ENCODE measurements at places on chromosomes 3 and 15.

DNA sequence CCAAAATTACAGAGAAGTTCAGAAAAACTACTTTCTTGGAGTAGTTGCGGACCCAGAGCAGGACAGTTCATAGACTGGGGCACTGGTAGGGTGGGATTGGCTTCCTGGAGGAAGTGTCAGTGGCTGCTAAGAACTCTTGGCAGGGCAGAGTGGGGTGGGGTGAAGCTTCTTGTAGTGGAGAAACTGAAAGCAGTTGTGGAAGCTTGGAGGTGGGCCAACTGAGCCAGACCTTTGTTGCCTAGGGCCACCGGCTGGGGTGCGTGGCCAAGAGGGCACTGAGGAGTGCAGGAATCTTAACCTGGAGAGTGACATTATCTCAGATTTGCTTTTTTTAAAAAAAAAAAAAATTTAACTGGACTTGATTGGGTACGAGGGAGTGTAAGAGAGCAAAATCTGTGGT lies 3.1 kb downstream of the KAT2B start:
- peak; percentile 44 for DNase-seq

DNA sequence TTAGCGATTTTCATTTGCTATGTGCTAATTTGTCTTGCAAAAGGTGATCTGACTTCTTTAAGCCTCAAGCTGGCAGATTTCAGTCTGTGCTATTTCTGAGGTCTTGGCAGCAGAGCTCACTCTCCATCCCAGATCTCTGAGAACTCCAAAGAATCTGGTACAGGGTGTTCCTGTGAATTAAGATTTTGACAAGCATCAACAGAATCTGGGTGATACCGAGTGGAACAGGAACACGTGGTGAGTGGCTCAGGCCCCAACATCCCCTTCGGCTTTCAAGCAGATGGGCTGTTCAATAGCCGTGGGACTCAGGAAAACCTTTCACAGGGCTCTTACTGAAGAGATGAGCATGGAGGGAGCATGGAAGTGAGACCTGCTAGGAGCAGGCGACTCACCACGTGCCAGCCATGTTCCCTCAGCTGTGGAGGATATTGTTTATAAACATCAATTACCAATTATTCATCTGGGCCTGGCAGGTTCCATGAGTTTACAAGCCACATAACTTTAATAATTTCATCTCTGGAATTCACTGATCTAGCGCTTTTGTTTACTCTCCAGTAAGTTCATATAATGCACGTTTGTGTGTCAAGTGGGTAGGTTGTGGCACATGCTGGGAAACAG lies 103.4 kb upstream of the SELENOK start:
- DNase-seq: no peak

GRCh38 chr3:191220908-191221307 lies 21.9 kb downstream of the OSTN start:
- DNase-seq: peak; percentile 13

DNA sequence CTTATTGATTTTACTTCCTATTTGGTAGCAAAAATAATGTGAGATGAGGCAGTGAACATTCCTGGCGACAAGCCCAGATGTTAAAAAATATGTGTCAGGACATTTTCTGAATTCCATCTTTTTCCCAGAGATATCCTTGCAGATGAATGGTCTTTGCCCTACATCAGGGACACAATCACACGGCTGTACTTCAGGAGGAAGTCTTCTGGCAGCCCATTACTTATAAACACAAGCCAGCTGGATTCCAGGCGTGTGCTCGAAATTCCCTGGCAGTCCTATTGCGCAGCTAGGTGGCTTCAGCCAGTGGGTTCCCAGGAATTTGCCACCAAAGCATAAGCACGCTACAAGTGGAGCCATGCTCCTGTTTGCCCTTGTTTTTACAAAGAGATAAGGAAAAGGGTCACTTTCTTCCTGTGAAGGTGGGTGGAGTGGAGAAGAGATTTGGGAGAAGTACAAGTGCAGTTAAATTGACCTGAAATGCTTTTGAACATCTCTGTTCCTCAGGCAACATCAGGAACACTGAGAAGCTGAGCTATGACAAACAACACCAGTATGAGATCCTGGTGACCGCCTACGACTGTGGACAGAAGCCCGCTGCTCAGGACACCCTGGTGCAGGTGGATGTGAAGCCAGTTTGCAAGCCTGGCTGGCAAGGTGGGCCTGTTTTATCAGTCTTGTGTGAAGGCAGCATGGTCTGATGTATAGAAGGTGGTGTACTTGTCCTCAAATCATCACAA lies 257.1 kb upstream of the TRIM42 start:
- peak; percentile 56 for DNase-seq

DNA sequence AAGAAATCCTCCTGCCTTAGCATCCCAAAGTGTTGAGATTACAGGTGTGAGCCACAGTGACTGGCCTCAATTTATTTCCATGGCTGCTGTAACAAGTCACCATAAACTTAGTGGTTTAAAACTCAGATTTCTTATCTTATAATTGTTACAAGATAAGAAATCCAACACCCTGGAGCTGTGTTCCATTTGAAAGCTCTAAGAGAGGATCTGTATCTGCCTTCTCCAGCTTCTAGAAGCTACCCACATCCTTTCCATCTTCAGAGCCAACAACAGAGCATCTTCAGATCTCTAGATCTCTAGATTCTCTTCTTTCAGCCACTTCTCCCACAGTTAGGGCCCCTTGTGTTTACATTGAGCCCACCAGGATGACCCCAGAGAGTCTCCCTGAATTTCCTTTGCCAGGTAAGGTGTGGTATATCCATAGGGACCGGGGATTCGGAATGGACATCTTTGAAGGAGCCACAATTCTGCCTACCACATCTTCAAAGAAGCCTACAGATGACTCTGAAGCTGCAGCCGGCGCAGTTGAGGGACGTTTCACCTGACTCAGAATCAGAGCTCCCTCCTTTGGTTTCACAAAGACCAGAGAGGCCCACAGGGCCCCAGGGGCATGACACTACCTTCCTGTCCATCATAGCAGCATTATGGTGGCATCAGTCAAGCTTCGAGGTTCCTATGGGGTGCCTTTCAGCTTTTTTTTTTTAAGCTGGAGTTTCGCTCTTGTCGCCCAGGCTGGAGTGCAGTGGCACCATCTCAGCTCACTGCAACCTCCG lies 87.0 kb upstream of the IGF1R start:
- no peak for DNase-seq

DNA sequence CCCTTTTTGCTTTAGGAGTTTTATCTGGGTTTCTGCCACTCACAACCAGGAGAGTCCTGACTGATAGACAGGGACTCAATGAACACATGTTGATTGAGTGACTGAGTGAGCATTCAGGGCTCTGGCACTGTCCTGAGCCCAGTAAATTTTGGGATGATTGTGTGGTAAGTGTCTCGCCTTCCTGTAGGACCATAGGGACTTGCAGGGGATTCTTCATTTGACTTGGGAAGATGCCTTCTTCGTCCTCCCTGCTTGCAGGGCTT lies 22.3 kb upstream of the FLNB start:
- no peak for DNase-seq

- no peak for DNase-seq
These were observed 50.3 kb downstream of the SPATA12 start for GRCh38 chr3:57110798-57111197.

DNA sequence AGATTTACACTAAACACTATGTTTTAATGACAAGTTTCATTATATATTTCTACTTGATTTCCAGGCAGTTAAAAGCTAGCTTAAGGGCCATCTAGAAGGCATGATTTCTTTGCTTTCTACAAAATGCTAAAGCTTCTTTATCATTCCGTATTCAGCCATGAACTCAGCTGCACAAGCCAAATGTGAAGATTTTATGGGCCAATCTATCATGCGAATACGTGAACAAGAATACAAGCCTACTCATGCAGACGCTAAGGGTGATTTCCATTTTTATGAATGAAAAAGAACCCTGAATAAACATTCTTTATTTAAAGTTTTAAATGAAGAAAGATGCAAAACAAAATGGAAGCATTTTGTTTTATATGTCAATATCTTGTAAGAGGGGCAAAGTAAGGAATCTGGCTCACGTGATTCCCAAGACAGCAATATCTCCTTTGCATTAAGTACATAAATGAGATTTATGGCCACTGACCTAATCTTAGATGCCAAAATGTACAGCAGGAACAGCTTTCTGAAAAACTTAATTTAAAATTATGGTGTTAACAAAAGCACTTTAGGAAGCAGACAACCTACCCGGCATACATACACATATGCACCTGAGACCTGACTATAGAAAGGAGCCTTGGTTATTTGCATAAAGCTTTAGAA lies 215.8 kb downstream of the DPH6 start:
- no peak for DNase-seq

DNA sequence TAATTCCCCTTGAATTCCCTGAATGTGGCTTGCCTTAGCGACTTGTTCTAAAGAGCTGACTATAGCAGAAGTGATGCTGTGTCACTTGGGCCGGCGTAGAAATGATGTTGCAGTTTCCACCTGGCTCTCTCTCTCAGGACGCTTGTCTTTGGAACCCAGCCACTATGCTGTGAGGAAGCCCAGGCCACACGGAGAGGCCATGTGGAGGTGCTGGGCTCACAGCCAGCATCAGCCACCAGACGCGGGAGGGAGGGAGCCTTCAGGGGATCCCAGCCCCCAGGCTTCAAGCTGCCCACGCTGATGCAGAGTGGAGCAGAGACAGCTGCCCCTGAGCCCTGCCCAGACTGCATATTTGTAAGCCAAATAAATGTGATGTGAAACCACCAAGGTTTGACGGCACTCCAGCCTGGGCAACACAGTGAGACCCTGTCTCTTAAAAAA lies 18.6 kb downstream of the RNU5B-1 start:
- DNase-seq: peak; percentile 28

DNA sequence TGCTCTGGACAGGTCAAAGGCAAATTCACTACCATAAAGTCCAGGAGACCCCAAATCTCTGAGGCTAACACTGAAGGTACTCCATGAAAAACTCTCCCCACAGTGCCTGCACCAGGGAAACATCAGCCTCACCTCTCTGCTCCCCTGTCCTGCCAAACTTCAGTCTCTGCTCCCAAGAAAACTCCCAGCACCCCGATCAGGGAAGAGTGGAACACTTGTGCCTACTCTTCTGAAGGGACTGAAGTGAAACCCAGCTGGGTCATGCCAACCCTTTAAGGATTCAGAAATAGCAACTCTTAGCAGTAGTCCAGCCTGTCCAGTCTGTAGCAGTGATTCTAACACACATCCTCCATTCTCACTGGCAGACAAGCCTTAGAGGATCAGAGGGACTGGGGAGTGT lies 124.2 kb downstream of the FAM174B start:
- DNase-seq: no peak

- no peak for DNase-seq
These were observed 34.5 kb downstream of the ZBTB11 start for GRCh38 chr3:101642441-101642840.

- peak; percentile 72 for DNase-seq
These were observed 198.7 kb downstream of the RORA start for GRCh38 chr15:61030451-61030850.

DNA sequence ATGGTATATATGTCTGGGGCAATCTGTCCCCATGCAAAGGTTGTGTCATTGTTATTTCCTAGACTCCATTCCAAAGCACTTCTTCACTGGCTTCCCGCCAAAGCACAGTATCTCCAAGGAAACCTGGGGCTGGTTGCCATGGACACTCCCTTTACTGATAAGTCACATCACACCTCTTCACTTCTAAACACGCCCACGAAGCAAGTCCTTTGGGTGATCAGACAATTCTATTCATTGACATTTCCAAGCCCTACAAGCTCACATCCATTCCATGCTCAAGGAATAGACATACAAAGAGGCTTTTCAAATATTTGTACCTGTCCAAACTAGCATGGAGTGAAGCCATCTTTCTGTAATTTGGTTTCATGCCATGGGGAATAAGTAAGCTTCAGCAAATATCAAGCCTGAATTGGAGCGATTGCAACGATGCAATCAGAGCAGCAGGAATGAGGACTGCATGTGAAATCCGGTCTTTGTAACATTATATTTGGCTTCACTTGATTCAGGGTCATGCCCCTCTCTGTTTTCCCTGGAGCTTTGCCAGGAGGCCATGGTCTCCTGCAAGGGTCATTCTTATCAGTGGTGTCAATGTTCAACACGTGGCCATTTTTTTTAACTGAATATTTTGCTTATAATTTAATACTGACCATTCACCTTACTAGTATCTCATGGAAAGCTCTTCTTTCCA lies 201.6 kb upstream of the TMC3 start:
- no peak for DNase-seq

GRCh38 chr3:186129206-186129605 lies 20.3 kb upstream of the ETV5 start:
- no peak for DNase-seq

GRCh38 chr3:40583691-40584090 lies 58.9 kb downstream of the ZNF621 start:
- DNase-seq: no peak

DNA sequence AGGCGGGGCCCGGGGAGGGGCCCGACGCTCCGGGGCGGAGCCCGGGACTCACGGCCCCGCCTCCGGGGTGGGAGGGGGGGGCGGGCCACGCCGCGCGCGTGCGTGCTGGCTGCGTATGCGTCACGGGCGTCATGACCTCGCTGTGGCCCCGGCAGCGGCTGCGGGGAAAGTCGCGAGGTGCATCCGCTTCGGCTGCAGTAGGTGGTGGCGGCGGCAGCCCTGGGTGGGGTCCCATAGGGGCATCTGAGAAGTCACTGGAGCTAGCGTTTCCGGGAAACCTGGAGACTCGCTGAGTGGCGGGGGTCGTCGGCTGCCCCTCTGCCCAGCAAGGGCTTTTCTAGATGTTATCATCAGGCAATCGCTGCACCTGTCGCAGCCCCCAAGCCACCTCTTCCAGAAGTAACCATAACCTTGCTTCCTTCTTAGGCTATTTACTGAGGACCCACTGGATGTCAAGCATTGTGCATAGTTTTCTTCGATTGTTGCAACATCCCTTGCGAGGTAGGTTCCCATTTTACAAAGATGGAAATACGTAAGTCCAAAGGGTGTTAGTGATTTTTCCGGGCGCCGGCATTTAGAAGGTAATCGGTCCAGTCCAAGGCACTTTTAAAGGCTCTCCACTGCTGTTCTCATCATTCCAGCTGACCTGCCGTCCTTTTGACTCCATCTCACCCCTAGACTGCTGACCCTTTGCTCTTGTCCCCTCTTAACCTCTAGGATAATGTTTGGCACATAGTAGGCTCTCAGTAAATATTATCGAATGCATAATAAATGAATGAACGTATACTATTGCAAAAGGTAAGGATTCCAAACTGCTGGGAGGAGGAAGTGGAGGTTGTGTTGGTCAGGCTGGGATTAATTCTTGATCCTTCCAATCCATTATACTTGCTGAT lies at the start of gene GDPGP1:
Gene GDPGP1 (plus strand): TSS at position 114 of the 893 bp plus-strand sequence. CDS start 6,700 bp downstream, outside the sequence.
- peak; percentile 23 for DNase-seq

- no peak for DNase-seq
These were observed 46.1 kb upstream of the RAF1 start for GRCh38 chr3:12710062-12710461.

DNA sequence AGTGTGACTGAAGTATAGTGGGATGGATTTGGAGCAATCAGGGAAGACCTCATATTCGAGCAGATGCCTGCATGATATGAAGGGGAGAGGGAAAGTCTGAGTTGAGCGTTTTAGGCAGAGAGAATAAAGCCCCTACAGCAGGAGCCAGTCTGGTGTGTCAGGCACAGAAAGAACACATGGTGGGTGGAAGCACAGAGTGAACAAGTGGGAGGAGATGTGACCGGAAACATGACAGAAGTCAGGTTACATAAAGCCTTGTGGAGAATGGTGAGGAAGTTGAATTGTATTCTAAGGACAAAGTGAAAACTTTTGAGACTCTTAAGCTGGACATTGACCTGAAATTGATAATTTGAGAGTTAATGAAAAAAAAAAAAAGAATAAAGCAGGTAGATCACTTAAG lies 541.0 kb downstream of the PLOD2 start:
- no peak for DNase-seq
